ENCODE measurements at places on chromosomes 2 and 18.

GRCh38 chr18:58276789-58277739 is 233.0 kb downstream of the NEDD4L start:
- DNase-seq = no peak

- DNase-seq = no peak
Measured at GRCh38 chr18:27713738-27714095, 463.2 kb downstream of the CDH2 start.

DNA sequence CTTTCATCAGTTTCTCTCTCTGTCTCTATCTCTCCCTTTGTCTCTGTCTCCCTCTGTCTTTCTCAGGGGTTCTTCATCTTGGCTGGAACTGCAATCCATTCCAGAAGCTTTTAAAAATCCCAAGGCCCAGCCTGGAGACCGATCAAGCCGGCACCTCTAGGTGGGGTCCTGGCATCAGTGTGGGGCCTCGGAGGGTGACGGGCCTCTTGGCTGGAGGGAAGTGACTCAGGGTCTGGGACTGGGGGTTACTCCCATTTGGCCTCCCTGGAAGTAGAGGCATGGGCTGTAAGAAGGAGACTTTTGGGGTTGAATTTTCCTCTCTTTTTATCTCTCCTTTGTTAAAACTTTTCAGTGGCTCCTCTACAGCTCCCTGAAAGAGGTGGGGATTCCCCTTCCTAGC is 52.8 kb upstream of the OTOF start:
- DNase-seq = no peak

DNA sequence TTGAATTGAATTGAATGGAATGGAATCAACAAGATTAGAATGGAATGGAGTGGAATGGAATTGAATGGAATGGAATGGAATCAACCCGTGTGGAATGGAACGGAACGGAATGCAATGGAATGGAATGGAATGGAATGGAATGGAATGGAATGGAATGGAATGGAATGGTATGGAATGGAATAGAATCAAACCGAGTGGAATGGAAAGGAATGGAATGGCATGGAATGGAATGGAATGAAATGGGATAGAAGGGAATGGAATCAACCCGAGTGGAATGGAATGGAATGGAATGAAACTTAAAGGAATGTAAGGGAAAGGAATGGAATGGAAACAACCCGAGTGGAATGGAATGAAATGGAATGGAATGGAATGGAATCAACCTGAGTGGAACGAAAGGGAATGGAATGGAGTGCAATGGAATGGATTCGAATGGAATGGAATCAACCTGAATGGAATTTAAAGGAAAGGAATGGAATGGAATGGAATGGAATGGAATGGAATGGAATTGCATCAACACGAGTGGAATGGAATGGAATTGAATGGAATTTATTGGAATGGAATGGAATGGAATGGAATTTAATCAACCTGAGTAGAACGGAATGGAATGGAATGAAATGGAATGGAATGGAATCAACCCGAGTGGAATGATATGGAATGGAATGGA is 1146.6 kb downstream of the RPIA start:
- no peak for DNase-seq

- DNase-seq = no peak
Measured at GRCh38 chr2:25380586-25381375, 39.1 kb upstream of the DNMT3A start.

DNA sequence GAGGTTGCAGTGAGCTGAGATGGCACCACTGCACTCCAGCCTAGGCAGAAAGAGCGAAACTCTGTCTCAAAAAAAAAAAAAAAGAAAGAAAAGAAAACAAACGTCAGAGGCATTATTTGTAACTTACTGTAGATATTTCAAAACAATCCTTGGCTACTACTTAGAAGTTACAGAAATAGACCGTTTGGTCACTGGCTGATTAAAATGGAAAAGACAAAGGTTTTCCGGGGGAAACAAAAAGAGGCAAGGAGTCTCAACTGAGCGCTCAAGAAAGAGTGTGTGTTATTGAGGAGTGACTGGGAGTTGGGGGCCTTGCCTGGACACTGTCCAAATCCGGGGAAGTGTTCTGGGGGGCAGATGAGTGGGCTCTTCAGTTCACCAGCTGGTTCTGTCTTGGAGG is 47.6 kb downstream of the TEX44 start:
- DNase-seq = no peak

GRCh38 chr2:14994721-14995120 is 362.2 kb downstream of the LRATD1 start:
- no peak for DNase-seq

- no peak for DNase-seq
Measured at GRCh38 chr2:55844986-55845385, 78.6 kb downstream of the EFEMP1 start.

- no peak for DNase-seq
Measured at GRCh38 chr18:24368749-24369148, 28.9 kb downstream of the OSBPL1A start.

DNA sequence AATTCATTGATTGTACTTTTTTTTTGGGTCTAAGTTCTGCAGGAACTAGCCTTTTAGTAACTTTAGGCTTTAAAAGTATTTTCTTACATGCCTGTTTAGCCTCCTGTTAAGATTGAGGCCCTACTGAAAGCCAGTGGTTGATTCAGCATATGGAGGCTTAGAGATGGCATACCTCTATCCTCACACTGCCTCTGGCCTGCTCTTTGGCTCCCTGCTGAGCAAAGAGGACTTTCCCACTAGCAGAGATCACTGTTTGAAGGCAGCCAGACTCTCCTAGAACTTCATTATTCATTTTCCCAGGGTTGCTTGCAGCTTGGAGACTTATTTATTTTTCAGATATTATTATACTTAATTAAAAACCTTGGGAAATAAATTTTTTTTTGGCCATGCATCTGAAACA is 405.6 kb upstream of the MEX3C start:
- DNase-seq = no peak

DNA sequence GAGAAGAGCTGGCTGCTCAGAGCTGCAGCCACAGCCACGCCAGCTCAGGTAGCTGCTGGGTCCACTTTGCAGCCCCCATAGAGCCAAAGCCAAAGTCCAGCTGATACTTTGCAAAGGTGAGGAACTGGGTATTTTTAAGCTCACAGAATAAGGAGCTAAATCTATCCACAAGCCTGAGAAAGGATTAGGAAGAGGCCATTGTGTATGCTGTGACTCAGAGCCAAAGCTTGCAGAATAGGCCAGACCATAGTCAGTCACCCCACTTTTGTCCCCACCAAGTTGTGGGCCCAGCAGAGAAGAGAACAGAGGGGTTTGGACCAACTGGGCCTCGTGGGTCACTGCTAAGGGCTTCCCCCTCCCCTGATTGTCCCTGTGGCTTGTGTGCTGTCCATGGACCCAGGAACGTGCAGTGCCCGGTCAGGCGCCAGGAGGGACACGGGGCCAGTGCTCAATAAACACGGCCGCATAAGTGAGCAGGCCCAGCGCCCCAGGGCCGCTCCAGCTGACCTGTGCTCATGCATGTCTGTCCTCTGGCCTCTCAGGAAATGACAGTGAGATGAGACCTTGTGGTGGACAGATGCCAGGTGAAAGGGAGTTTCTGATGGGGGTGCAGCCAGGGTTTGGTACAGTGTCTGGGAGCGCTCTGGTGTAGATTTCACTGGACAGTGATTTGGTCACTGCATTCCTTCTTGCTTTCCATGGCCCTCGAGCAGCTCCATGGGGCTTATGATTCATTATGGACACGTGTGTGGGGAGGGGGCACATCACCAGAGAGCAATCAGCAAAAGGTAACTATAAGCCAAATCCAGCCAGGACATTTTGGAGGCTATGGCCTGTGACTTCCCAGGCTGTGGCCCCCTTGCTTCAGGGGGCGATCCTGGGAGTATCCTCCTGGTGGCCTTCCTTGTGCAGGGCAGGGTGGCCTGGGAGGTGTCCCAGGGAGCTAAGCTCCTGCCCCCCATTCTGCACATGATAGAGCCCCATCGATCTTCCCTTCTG is 31.3 kb downstream of the MAL start:
- no peak for DNase-seq

GRCh38 chr18:59306640-59307039 is 11.8 kb downstream of the CPLX4 start:
- DNase-seq = no peak

DNA sequence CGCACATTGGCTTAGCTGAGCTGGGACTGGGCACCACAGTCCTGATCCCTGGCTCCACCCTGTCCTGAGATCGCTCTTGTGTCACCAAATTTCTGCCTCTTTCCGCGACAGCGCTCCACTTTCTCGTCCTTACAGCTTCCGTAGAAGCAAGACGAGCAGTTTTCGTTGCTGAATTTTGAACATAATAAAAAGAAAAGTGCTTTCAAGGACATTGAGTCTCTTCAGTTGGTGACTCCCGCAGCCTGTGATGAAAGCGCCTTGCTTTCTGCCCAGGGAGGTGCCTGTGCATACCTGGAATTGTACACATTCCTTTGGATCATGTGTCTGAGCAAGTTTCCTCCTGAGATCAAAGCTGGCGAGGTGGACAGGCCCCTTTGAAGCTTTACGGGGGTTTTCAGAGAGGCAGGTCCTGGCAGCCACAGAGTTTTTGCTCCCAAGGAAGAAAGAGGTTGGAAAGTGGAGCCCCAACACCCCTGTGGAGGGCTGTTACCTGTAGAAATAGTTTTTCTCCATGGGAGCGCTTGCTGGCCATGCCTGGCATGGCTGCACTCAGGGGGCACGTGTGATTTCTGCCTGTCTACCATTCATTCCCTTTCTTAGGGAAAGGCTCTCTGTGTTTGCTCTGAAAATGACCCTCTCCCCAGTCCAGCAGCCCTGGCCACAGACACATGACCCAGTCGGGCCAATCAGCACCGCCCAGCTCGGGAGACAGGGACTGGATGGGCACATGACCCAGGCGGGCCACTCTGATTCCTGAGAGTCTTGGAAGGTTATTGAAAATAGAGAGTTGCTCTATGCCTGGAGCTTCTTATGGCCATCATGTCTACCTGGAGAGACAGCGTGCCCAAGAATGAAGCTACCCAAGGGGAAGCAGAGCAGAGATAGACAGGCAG is 115.6 kb upstream of the OTOS start:
- DNase-seq = no peak

GRCh38 chr2:209094221-209094620 is 329.6 kb upstream of the MAP2 start:
- DNase-seq = no peak

DNA sequence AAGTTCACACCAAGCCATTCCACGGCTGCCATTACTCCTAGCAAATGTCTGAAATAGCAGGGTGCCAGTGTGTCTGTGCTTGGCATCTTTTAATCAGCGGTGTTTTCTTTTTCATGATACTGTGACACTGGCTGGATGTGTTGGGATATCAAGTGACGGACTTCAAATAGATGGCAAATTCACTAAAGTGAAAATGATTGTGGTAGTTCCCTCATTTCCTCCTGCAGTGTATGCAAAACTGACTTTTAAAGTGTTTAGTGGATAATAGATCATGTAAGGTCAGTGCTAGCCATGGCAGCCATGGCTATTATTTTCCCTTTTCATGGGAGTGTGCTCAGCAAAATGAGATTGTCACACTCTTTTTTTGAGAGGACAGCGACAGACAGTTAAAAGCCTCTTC is 261.5 kb upstream of the SIX3 start:
- DNase-seq = no peak

DNA sequence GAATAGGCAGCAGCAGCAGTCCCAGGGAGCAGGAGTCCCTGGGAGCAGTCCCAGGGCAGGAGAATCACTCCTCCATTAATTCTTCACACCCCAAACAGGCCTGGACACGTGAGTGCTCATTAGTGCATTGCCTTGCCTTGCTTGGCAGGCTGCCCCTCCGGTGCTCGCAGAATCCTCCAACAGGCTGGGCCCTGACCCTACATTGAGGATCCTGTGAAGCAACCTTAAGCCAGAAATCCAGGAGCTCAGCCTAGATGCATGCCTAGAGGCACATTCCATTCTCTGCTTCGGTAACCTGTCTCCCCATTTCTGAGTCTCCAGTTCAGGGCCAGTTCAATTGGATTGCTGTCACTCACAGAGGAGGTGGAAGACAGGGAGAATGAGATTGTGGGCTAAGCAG is 97.4 kb upstream of the LRATD1 start:
- DNase-seq = no peak

GRCh38 chr2:142140434-142140845 is 9.6 kb upstream of the LRP1B start:
- no peak for DNase-seq

DNA sequence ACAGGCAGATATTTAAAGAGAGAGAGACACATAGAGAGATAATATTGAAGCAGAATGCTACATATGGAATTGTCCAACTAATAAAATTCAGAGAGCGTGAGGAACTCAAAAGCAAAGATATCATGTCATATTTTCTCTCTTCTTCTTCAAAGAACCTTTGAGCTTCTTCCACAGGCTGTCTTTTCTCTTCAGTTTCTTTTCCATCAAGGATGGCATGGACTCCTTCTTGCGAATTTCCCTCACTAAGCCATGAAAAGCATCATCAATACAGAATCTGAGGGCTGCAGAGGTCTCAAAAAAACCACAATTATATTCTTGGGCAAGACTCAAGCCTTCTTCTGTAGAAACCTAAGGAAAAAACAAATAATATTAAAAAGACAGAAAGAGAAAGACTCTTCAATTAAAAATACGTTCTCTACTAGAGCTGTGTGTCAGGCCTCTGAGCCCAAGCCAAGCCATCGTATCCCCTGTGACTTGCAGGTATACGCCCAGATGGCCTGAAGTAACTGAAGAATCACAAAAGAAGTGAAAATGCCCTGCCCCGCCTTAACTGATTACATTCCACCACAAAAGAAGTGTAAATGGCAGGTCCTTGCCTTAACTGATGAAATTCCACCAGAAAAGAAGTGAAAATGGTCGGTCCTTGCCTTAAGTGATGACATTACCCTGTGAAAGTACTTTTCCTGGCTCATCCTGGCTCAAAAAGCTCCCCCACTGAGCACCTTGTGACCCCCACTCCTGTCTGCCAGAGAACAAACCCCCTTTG is 371.9 kb downstream of the RIT2 start:
- DNase-seq = no peak

- peak; percentile 17 for DNase-seq
Measured at GRCh38 chr2:207225773-207226172, 60.0 kb upstream of the KLF7 start.

- no peak for DNase-seq
Measured at GRCh38 chr2:191526091-191526490, 151.8 kb upstream of the NABP1 start.

DNA sequence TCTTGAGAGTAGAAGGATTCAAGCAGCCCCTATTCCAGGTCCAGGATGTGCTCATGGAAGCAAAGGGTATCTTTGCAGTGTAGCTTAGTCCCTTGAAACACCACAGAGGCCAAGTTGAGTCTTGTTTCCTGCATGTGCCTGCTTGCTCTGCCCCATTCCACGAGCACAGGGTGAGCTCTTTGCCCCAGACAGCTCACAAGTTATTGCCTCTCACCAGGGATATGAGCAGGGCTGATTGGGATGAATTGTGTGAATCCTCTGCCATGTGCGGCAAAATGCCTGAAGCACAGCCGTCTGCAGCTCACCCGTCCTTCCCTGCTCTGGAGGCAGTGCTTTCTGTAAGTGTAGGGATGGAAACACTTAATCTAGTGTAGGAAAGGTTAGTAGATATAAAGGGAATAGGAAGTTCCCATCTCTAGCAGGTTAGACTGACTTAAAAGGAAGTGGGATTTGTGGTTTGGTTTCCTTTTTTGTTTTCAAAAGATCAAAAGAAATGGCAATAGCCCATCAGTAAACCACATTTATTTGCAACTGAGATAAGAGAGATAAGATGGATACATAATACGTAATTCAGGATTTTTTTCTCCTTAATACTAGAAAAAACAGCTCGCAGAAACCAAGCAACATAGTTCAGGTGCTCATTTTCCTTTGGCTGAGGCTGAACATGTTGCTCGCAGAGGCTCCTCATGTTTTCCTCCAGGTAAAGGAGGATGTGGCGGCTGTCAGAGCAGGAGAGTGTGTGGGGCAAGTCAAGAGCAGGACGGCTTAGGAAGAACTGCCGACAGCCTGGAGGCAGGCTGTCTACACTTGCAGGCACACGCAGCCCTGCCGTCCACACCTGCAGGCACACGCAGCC is 41.4 kb downstream of the TMEM182 start:
- DNase-seq = peak; percentile 16
